ENCODE measurements at places on chromosomes 12 and 14. TPM values are rescaled to one million over a fixed set of nuclear protein-coding genes. Genes with fewer than 3 reads are reported as not detected.
A peak's percentile ranks its signal among the peaks of the same experiment; 100 is the strongest.

MYF6 gene
- total RNA-seq: not detected

GIT2 gene
- 80.7 TPM for total RNA-seq

GRCh38 chr12:119274636-119275065 lies 59.9 kb upstream of the CCDC60 start:
- H3K27ac ChIP-seq: no peak overlapping the region
- no peaks in the 10 kb centered on the region for H3K27me3 ChIP-seq
- no peaks in the 10 kb centered on the region for H3K4me1 ChIP-seq
- no peaks in the 10 kb centered on the region for H3K36me3 ChIP-seq
- H3K4me3 ChIP-seq: no peak overlapping the region

GRCh38 chr12:31658471-31659086 lies 909 bp upstream of the ETFBKMT start:
- H3K36me3 ChIP-seq: no peaks in the 10 kb centered on the region
- H3K27me3 ChIP-seq: no peaks in the 10 kb centered on the region
- no peak for DNase-seq
- H3K4me3 ChIP-seq: peak overlapping the region; percentile 87
- peak overlapping the region; percentile 98 for H3K27ac ChIP-seq

- H3K27ac ChIP-seq: no peak overlapping the region
- DNase-seq: peak; percentile 36
- no peaks in the 10 kb centered on the region for H3K27me3 ChIP-seq
- no peak overlapping the region for H3K4me3 ChIP-seq
- H3K4me1 ChIP-seq: no peaks in the 10 kb centered on the region
- no peaks in the 10 kb centered on the region for H3K36me3 ChIP-seq
These were observed 24.5 kb downstream of the MMP17 start for GRCh38 chr12:131852551-131853299.

GRCh38 chr14:24274101-24274543 lies 2.7 kb upstream of the RABGGTA start:
- no peaks in the 10 kb centered on the region for H3K27me3 ChIP-seq
- peak overlapping the region; percentile 58 for H3K27ac ChIP-seq
- H3K4me3 ChIP-seq: no peak overlapping the region
- peaks cover 5% of the 10 kb centered on the region for H3K36me3 ChIP-seq
- peaks cover 4% of the 10 kb centered on the region for H3K4me1 ChIP-seq
- no peak for DNase-seq

DNA sequence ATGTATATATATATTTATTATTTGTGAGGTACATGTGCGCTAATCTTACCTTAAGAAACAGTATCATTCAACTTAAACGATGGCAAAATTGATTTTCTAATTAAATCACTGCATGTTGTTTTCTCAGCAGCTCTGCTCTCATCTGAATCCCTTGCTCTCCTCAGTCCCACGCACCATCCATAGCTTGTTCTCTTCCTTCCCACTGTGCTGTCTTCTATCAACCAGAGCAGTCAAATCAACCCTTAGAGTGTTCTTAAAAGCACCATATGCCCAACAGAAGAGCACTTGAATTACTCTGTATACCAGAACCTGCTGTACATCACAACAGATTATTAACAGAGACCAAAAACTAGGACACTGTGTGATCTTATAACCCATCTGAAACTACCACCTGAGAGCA lies 209.4 kb upstream of the G2E3 start:
- no peak overlapping the region for H3K4me3 ChIP-seq
- H3K27me3 ChIP-seq: no peaks in the 10 kb centered on the region
- H3K36me3 ChIP-seq: no peaks in the 10 kb centered on the region
- H3K4me1 ChIP-seq: no peaks in the 10 kb centered on the region

All from Peyer's patch (tissue), 4 donors.